ENCODE measurements at places on chromosomes 13 and 19.

DNA sequence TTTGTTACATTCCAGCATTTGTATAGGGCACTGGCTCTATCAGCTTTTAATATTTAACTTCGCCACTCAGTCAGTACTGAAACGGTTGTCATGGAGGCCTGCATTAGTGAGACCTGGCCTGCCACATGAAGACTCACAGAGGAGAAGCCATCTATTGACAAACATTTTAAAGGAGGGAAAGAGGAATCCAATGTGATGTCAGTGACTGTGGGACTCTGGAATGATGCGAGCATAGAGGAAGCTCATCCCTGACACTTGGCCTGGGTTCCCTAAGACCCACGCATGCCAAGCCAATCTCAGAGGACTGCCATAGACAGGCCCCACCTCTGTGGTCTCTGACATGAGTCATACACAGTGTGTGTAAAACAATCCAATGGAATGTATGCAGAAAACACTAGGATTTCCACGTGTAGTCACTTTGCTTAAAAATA is 7.9 kb upstream of the DPY19L3 start:
- peak; percentile 57 for DNase-seq

DNA sequence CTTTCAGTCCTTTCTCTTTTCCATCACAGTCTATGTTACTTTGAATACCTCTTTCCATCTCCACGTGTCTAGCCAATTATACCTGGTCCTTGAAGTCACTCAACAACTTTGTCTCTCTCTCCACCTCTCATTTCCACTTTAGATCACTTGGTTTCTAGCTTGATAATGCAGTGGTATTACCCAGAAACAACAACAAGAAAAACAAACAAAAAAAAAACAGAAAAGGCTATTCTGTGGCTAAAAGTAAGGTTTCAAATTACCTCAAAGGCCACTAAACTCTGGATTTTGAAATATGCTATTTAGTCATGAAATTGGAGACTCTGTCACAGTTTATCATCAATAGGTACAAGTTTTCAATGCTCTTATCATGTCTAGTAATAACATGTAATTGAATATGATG is 184.8 kb downstream of the PCDH9 start:
- no peak for DNase-seq

GRCh38 chr13:97199451-97199850 is 22.7 kb upstream of the MBNL2 start:
- no peak for DNase-seq

GRCh38 chr13:42322806-42323205 is 50.9 kb downstream of the AKAP11 start:
- DNase-seq, result no peak

DNA sequence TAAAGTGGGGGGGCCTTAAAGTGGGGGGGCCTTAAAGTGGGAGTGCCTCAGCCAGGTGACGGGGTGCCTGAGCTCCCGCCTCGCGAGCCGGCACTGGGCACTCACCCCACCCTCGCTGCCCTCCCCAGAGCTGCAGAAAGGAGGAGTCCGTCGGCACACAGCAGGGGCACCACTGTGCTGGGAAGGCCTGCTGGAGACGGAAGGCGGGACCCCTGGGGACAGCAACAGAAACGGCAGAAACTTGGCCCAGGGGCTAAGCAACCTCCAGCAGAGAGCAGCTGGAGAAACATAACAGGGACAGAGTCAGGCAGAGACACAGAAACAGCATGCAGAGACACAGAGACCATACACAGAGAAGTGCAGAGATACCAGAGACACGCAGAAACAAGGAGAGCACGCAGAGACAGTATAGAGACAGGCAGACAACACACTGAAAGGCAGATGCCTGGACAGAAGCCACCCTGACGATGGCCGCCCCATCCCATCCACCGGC is 7.9 kb downstream of the CFD start:
- no peak for DNase-seq

GRCh38 chr13:42334329-42334706 is 62.4 kb downstream of the AKAP11 start:
- no peak for DNase-seq

DNA sequence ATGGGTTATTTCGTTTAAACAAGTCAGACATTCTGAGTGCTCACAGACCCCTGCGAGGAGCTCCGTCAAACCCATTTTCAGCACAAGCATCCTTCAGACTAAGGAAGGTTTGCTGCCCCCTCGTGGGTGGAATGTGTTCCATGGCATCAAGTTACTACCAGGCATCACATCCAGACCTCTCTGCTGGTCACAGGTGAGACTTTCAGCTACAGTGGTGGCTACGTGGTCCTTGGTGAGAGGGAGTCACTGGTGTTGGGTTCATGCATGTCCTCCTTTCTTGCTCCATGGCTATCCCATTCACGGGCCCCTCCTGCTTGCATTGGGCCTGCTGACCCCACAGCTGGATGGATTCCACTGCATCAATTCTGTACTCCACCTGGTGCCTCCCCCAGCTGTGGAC is 9.1 kb upstream of the LILRB5 start:
- DNase-seq, result peak; percentile 11

DNA sequence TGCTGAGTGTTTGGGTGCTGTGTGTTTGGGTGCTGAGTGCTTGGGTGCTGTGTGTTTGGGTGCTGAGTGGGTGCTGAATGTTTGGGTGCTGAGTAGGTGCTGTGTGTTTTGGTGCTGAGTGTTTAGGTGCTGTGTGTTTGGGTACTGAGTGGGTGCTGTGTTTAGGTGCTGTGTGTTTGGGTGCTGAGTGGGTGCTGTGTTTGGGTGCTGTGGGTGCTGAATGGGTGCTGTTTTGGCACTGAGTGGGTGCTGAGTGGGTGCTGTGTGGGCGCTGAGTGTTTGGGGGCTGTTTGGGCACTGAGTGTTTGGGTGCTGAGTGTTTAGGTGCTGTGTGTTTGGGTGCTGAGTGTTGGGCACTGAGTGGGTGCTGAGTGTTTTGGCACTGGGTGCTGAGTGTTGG is 48.5 kb upstream of the F7 start:
- DNase-seq, result no peak

DNA sequence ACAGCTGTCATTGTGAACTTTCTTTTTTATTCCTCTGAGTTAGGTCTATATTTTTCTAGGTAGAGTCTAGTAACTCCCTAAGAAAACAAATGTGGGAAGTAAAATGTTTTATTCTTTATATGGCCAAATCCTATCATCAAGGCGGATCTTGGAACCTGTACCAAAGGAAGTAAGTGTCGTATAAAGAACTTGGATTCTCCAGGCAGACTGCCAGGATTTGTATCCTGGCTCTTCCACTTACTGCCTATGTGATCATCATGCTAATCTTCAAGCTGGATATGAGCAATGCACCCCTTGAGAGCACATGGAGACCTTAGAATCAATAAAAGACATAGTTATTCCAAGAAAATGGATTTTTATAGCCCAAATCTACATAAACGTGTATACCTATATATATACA is 286.5 kb downstream of the PCDH17 start:
- no peak for DNase-seq
